Right atrium auricular region (tissue), 2 donors: ENCODE measurements at places on chromosomes 11 and 22. TPM values are rescaled to one million over a fixed set of nuclear protein-coding genes. Genes with fewer than 3 reads are reported as not detected.

DDIAS gene
- 2.0 TPM for total RNA-seq

DNA sequence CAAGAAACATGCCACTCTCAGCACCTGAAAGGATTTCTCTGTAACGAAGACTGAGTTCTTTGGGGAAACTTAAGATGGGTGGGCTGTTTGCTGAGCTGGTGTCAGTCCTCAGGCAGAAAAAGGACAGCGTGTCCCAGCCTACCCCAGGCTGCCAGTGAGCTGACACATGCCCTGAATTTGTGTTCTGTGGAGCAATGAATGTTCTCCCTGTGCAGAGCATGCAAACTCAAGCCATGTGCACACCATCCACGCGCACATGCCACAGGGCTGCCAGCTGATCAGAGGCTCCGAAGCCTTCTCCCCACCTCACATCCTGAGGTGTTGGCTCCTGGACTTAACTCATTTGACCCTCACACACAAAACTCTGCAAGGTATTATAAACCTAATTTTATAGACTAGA, 104.9 kb downstream of the KCNC1 start:
- DNase-seq = no peak

DNA sequence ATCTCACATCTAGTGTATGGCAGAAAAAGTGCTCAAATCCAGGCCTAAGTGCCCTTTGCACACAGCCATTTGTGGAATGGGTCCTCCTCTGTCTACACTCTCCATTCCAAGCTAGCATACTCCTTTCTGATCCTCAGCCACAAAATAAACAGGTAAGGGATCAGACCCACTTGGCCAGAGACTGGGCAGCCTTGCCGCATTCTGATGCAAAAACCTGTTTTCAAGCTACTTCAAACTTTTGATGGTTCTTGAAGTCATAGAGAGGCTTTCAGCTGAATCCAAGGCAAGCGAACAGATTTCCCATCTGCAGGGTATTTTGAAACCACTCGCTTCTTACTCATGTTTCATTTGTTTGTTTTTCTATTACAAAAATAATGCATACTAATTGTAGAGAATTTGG, 136.6 kb upstream of the NAV2 start:
- DNase-seq = no peak

GRCh38 chr22:41009222-41009948, 58.2 kb downstream of the RBX1 start:
- DNase-seq = no peak

MPEG1 gene
- 5.2 TPM for total RNA-seq

DNA sequence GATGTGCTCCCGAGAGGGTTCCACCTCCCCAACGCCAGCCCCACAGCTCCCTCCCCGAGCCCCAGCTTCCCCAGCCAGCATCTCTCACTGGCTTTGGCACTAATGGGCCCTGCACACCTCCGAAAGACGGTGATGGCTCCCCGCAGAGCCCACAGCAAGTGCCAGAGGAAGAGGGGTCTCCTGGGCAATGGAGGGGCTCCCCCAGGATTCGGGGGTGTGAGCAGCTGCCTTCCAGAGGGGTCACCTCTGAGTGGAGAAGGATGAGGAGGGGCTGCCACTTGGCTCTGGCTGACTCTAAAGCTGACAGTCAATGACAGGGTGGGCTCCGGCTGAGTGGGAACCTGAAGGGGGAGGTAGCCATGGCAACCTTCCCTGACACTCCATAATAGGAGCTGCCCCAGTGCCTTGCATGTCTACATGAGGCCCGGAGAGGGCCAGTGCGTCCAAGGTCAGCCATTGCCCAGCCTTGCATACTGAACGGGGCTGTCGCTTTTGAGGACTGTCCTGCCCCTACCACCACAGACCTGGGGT, 98.6 kb upstream of the SYT13 start:
- DNase-seq = no peak
